NB4 (cell line): ENCODE measurements at places on chromosomes 4 and X.

GRCh38 chrX:136896121-136896914 lies 15.8 kb upstream of the RBMX start:
- no peak for DNase-seq

- no peak for DNase-seq
These were observed 68.0 kb downstream of the N4BP2 start for GRCh38 chr4:40124690-40125089.

DNA sequence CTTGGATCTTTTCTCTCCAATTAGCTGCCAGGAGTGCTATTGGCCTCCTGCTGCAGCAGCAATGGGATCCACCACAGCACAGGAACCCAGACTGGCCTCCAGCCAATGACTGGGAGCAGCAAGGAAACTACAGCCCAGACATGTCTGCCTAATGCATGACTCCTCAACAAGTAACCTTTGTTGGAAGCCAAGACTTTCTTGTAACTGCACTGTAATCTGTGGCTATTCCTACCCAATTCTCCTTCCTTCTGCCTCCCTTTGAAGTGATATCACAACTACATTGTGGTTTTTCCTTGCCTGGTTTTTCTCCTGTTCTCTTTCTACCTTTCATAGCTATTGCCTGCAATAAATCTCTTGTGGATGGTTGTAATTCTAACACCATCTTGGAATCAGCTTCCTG lies 39.8 kb downstream of the SNCA start:
- DNase-seq, result no peak

DNA sequence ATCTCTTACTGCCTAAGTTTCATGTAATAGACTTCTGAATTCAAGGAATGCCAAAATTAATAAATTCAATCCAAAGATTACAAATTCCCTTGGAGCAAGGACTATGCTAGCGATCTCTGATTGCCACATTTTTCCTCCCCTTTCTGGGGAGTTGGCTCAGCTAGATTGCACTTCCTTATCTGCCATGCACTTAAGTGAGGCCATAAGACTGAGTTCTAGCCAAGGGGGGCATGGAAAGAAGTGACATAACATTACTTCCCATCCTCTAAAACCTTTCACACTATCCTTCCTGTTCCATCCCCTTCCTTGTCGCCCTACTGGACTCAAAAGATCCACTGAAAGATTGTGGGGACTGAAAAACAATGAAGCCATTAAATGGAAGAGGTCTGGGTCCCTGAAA lies 53.8 kb upstream of the TXK start:
- no peak for DNase-seq
